ENCODE measurements at places on chromosomes 2 and 18.

DNA sequence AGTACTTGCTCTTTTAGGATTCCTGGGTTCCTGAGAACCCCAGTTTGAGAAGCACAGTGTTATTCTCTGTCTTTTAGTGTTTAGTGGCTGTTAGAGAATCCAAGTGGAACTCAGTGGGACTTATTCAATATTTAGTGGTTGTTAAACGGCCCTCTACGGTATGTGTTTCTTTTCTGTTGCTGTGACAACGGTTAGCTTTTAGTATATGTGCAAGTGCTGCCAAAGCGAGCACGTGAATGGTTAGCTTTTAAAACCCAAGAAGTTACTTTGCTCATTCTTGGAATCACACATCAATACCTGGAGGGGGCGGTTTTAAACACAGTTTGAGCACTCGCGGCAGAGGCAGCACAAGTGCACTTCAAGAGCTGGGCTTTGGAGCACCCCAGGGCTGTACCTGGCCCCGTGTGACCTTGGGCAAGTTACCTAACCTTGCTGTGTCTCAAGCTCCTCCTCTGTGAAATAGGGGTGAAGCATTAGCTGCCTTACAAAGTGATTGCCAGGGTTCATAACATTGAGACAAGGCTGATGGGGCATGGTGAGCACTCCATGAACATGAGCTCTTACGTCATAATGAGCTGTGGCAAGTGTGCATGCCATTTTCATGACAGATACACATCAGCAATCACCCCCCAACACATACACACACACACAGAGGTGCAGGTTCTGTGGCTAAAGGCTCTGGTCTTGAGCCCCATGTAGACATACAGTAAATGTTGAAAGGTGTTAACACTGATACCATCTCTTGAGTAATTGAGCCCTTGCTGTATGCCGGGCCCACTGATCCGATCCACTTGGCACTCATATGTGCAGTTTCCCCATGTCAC, 234.1 kb downstream of the ALPK2 start:
- no peak for DNase-seq

- no peak for DNase-seq
Observed at GRCh38 chr2:224595518-224595917, 10.4 kb upstream of the CUL3 start.

- no peak for DNase-seq
Observed at GRCh38 chr2:12610314-12610713, 106.4 kb upstream of the TRIB2 start.

GRCh38 chr2:217743966-217744761, 258.6 kb downstream of the TNS1 start:
- no peak for DNase-seq

DNA sequence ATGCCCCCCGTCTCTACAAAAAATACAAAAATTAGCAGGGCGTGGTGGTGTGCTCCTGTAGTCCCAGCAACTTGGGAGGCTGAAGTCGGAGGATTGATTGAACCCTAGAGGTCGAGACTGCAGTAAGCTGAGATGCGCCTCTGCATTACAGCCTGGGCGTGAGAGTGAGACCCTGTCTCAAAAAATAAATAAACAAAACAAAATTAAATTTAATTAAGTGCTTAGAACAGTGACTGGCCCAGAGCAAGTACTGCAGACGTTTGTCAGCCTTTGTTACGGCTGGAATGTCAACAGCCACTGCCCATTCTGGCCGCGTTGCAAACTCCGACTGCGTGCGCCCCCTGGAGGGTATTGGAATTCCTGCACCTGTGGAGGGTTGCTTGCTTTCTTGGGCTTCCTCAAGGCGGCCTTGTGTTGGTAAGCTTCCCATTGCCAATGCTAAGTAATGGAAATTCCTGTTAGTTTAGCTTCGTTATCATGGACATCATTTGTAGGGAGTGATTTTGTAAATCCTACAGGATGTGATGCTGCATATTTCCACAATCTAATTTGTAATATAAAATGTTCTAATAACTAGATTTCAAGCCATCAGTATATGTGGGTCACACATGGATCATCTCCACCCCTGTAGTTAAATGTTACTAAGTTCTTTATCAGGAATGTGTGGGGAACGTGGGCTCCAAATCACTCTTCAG, 15.9 kb upstream of the ATP6V1B1 start:
- peak; percentile 36 for DNase-seq

GRCh38 chr18:10444314-10445006, 10.0 kb upstream of the APCDD1 start:
- DNase-seq, result no peak

DNA sequence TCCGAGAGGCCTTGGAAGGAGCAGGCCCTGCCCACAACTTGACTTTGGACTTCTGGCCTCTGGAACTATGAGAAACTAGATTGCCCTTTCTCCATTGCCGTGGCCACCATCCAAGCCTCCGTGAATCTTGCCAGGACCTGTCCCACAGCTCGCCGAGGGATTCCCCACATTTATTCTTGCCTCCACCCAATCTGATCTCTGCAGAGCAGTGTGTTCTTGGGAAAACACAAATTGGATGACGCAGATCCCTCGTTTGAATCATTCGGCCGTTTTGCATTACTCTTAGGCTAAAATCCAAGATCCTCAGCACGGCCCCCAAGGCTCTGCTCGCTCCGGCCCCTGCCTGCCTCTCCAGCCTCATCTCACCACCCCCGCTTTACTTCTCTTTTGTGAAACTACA, 364.2 kb downstream of the ZNF516 start:
- DNase-seq, result no peak

- DNase-seq, result no peak
Observed at GRCh38 chr2:196591004-196591403, 48.5 kb upstream of the CCDC150 start.

- no peak for DNase-seq
Observed at GRCh38 chr2:190974629-190975361, 39.2 kb downstream of the STAT1 start.

- no peak for DNase-seq
Observed at GRCh38 chr18:59950215-59950944, 50.6 kb downstream of the PMAIP1 start.

DNA sequence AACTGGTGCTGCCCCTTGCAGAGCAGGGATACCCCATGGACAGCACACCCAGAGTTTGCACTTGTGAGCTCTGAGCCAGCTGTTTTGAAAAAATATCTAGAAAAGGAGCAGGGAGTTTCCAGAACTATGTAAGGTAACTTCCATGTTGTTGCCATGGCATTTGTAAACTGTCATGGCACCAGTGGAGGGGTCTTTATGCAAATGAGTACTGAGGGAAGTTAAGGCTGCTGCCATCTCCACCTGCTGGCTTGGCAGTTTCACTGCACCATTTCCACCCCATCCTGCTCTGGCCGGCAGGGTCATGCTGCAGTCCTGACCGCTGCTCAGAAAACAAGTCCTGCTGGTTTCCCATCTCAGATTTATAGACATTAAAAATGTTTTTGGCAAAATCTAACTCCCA, 52.3 kb upstream of the SNTG2 start:
- no peak for DNase-seq

Measured in bone marrow (tissue), 2 donors.